NCI-H446 treated with DMSO at 0.1 percent for 48 hours (cell line): ENCODE measurements at places on chromosomes 16 and 17.

- DNase-seq: no peak
Measured at GRCh38 chr16:35187665-35188225, 1728.3 kb downstream of the TP53TG3F start.

DNA sequence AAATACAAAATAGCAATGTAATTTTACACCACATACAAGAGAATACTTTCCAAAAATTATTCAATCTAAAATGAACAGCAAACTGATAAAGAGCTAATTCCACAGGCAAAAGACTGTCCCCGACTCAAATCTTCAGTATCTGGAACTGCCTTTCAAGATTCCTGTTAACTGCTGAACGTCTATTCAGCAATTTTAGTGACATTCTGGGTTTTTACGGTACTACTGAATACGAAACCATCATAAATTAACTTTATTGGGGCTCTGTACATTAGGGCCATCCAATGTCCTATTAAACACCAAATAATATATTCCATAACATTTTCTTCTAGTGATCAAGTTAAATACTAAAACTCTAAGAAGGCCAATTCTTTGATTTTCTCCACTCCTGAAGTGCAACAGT is 1.6 kb downstream of the FBXL20 start:
- DNase-seq: no peak

GRCh38 chr17:77572851-77573250 is 385.7 kb upstream of the TNRC6C start:
- no peak for DNase-seq

- DNase-seq: no peak
Measured at GRCh38 chr17:45162025-45162687, 481 bp downstream of the HEXIM2 start.

DNA sequence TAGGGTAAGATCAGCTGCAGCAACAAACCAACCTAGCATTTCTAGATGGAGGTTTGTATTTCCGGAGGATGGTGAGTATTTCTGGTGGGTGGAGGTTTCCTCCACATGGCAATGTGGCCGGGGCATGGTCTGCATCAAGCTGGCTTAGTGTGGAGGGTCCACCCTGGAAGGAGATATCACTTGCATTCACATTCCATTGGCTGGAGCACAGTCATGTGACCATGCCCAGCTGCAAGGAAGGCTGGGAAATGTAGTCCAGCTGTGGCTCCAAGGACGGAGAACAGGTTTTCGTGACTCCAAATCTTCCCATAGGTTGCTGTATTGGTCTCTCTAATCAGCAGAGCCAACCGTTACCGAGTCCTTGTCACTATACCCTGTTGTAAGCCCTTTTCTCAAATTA is 68.7 kb downstream of the RAI1 start:
- DNase-seq: no peak

GRCh38 chr16:51550800-51551347 is 399.8 kb upstream of the SALL1 start:
- no peak for DNase-seq

DNA sequence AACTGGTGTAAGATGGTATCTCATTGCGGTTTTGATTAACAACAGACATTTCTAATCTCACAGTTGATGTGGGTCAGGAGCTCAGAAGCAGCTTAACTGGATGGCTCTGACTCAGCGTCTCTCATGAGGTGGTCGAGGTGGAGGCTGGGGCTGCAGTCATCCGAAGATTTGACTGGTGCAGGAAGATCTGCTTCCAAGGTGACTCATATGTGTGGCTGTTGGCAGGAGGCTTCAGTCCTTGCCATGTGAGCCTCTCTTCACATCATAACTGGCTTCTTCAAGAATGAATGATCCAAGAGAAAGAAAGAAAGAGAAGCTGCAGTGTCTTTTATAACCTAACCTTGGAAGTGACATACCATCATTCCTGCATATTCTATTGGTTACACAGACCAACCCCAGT is 376.1 kb downstream of the SEC14L1 start:
- no peak for DNase-seq
